ENCODE measurements at places on chromosomes 4 and X. TPM values are rescaled to one million over a fixed set of nuclear protein-coding genes. Genes with fewer than 3 reads are reported as not detected.

The SUPT20HL2 gene
- not detected for total RNA-seq

The DRD5 gene
- total RNA-seq, result not detected

The PKD2 gene
- total RNA-seq, result 4.1 TPM

The CENPE gene
- total RNA-seq, result 54.0 TPM

The NEXMIF gene
- total RNA-seq, result 0.33 TPM

The JCHAIN gene
- total RNA-seq, result not detected

GRCh38 chr4:80240976-80241375 lies 25.5 kb upstream of the FGF5 start:
- DNase-seq, result no peak

GRCh38 chrX:23661671-23662070 lies 5.6 kb upstream of the PRDX4 start:
- no peak for DNase-seq

DNA sequence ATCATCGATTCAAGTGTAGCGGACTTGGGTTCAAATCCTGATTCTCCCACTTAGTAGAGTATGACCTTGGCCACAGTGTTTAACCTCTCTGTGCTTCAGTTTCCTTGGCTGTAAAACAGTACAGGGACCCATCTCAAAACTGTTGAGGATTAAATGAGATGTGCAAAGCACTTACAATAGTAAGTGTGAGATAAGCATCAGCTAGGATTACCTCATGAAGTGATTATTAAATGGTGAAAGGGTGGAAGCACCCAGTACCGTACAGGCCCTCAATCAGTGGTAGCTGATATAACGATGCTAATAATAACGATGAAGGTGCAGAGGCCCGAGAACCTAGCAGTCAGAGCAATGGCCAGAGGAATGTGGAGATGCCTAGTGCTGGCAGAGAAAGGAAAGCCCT lies 45.1 kb downstream of the PRPS1 start:
- DNase-seq, result no peak

DNA sequence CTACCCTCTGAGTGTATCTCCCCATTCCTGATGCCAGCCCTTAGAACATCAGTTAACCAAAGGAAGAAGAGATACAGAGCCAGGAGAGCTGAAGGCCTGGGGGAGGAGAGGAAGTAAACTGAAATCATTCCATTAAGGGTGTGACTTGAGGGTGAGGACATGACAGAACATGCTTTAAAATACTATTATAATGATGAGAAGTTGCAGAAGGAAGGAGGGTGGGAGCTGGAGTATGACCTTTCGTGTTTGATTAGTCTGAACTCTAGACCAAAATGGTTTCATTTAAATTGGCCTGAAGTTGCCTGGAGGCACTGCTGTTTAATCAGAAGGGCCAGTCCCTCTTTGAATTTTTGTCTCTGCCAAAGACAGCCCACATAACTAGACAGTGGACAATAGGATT lies 11.4 kb downstream of the INTS6L start:
- DNase-seq, result no peak

GRCh38 chr4:26116057-26116456 lies 202.0 kb downstream of the SMIM20 start:
- no peak for DNase-seq

DNA sequence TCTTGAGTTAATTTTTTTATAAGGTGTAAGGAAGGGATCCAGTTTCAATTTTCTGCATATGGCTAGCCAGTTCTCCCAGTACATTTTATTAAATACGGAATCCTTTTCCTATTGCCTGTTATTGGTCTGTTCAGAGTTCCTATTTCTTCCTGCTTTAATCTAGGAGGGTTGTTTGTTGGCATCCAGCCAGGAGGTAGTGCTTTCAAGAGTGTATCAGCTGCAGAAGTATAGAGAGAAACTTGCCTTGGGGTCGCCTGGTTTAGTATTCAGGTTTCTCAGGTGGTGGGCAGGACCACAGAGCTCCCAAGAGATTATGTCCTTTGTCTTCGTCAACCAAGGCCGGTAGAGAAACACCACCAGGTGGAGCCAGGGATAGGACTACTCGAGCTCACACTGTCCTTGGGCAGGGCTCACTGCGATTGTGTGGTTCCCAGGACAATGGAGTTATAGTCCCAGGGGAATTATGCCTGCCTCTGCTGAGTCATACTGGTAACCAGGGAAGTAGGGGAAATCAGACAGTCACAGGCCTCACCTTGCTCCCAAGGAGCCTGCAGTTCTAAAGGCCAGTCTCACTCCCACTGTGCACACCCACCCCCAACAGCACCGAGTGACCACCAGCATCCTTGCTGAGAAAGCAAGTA lies 168.1 kb downstream of the VSIG4 start:
- peak; percentile 6 for DNase-seq

GRCh38 chr4:112889619-112890527 lies 159.6 kb upstream of the ANK2 start:
- DNase-seq, result no peak

DNA sequence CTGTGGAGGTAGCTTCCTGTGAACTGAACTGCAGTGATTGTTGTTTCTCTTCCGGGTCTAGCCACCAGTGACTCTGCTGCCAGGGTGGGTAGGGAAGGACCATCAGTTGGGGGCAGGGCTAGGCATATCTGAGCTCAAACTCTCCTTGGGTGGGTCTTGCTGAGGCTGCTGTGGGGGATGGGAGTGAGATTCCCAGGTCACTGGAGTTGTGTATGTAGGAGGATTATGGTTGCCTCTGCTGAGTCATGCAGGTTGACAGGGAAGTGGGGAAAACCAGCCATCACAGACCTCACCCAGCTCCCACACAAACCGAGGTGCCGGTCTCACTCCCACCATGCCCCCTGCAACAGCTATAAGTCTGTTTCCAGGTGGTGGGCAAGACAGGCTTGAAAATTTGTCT lies 1937.8 kb downstream of the PCDH7 start:
- no peak for DNase-seq

DNA sequence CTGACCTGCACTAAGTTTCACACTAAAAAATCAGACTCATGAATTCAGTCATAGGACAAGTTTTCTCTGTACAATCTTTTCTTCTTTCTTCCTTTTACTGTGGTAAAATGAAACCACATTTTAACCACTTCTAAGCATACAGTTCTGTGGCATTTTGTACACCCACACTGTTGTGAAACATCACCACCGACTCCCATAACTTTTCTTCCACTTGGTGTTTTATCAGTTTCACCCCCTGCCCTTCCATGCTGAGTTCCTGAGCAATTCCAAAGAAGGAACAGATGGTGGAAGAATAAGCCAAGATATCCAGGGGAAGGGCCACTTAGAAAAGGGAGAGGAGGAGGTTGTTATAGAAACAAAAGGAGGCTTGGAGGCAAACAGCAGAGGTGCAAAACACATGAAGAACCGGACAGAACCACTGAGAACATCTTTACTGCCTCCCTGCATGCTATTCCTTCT lies 22.6 kb downstream of the SLC25A4 start:
- peak; percentile 21 for DNase-seq

- DNase-seq, result no peak
Measured at GRCh38 chr4:186013419-186014186, 55.4 kb upstream of the TLR3 start.

DNA sequence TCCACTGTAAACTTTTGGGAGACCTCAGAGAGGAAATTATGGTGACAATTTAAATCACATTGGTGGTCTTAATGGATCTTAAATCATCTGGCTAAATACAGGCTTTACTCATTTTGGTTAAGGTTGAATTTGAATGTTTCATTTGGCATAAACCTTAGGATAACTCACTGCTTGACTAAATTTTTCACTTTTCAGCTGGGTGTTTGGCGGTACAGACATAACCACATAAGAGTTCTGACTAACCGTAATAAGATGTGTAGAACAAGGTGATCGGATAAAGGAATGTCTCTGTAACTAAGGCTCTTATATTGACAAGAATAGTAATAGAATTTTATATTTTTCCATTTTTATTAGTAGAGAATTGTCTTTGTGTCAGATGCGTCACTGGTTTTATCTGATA lies 281.0 kb downstream of the BMPR1B start:
- no peak for DNase-seq
